ENCODE measurements at places on chromosomes 6 and 20. TPM values are rescaled to one million over a fixed set of nuclear protein-coding genes. Genes with fewer than 3 reads are reported as not detected.

DNA sequence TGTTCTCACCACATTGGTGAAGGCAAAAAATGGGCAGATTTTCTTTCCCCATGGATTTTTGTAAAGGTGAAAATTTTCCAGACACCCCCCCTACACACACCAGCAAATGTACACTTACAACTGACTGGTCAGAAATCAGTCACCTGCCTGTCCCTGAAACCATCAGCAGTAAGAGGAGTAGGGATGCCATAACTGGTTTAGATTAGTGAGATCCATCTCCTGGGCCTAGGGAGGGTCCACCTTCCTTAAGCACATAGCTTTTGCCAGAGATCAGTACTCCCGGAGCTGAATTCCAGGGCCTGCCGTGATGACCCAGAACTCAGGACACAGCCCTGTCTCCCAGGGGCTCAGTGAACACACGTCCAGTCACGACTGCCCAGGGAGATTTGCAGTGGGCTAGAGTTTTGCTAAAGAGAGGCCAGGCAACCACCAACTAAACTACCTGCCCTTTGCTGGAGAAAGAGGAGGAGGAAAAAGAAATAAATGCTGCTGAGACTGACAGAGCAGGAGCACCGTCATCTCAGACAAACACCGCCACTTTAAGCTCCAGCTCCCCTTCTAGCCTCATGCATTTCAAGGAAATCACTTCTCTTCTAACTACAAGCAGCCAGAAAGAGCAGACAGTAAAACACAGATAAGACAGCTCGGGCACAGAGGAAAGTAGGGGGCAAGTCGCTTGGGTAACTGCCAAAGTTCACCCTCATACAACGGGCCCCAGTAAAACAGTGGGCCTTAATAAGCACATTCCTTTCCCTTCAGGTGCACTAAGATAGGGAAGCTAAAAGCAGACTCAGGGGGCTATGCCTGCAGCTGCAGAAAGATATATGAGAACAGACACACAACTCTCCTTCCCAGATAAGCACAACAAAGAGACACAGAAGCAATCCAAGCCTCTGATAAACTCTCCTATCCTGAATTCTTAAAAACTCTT lies 82.6 kb upstream of the SPTLC3 start:
- no peak for DNase-seq

DNA sequence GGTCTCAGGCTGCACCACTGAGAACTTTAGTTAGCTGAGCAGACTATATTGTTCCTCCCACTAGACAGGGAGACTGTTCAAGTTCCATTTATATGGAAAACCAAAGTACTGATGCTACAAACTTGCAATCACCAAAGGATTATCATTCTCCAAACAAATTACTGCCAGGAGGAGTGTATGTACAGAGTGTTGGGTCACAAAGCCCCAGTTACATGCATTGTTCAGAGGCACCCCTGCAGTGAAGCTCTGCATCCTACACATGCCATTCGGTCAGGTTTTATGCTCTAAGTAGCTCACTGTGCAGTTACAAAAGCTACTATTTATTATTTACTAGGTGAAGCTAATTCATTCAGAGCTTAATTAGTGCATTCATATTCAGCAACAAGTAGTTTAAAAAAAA lies 75.8 kb downstream of the SMLR1 start:
- no peak for DNase-seq

DNA sequence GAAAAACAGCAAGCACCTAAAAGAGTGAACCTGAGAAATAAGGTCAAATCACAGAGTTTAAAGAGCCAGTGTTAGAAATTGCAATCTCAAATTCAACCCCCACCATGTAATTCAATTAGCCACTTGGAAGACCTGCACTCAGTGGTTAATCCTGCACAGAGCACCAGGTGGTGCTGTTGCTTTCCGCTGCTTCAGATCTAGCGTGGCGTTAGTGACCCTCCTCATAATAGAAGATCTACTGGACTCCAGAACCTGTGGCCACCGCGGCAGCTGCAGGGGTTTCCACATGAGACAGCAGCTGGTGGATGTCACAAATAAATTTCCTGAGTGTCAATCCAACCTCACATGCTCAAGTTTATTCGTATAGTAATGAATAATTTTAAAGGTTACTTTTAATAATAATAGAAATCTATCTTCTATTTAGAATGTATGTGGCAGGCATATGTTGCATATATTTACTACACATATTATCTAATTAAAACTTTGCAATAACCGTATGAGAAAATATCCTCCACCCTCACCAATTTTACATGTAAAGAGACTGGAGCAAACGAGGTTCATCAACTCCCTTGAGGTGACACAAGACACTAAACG lies 84.4 kb downstream of the SYNE1 start:
- peak; percentile 24 for DNase-seq

DNA sequence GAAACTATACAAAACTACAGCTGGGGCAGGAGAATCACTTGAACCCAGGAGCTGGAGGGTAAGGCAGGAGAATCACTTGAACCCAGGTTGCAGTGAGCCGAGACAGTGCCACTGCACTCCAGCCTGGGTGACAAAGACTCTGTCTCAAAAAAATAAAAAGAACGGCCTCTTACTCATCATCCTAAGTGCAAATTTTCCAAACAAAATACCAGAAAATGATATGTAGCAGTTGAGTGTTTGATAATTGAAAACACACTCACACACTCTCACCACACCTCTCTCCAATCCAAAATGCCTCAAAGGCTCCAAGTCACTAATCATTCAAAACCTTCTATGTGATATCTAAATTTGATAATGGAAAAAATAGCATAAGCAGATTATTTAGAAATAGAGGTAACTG lies 198.6 kb upstream of the SHLD1 start:
- no peak for DNase-seq

GRCh38 chr20:21826976-21827375 lies 121.5 kb downstream of the PAX1 start:
- DNase-seq: no peak

DNA sequence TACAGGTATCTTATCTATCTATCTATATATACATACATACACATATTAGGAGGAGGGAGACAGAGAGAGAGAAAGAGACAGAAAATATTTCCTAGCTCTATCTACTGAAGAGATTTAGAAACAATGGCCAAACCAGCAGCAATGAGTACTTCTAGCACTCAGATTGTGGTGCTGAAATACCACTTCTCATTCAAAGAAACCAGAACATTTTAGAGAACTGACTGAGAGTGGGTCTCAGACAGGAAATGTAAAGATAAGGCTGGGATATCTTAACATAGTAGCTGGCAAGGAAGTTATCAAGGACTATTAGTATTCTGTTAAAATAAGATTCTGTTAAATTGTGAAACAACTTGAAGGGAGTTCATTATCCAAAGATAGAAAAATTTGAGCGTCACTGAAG lies 57.0 kb downstream of the DNAAF9 start:
- DNase-seq: no peak

DNA sequence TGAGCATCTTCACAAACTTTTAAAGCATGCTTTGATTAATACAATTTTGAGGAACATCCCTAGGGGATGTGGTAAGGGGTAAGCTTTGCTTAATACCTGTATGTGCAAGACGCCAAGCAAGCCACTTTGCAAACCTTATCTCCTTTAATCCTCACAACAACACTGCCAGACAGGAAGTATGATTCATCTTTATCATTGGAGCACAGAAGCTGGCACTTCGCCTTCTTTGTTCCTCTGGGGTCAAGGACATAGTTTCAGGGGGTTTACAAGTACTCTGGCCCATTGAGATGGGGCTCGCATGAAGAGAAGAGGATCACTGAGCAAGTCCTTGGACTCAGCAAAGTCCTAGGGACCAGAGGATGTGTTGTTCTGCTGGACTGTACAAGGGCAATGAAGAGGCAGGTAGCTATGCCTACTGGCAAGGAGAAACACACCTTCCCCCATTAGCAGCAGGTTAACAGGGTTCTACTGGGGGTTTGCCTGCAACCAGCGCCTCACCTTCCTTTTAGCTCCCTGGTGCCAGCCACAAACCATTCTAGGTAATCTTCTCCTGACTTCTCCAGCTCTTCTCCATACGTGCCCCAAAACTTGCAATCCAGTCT lies 8.8 kb downstream of the TMEM244 start:
- DNase-seq: no peak

DNA sequence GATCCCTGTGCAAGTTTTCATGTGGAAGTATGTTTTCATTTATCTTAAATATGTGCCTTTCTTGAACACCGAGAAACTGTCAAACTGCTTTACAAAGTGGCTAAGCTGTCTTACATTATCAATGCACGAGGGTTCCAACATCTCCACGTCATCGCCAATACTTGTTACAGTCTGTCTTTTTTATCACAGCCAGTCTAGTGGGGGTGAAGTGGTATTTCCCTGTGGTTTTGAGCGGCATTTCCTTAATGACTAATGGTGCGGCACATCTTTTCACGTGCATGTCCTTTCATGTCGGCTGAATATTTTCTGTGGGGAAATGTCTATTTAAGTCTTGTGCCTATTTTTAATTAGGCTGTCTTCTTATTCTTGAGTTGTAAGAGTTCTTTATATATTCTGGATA lies 280.4 kb downstream of the FOXC1 start:
- DNase-seq: no peak

DNA sequence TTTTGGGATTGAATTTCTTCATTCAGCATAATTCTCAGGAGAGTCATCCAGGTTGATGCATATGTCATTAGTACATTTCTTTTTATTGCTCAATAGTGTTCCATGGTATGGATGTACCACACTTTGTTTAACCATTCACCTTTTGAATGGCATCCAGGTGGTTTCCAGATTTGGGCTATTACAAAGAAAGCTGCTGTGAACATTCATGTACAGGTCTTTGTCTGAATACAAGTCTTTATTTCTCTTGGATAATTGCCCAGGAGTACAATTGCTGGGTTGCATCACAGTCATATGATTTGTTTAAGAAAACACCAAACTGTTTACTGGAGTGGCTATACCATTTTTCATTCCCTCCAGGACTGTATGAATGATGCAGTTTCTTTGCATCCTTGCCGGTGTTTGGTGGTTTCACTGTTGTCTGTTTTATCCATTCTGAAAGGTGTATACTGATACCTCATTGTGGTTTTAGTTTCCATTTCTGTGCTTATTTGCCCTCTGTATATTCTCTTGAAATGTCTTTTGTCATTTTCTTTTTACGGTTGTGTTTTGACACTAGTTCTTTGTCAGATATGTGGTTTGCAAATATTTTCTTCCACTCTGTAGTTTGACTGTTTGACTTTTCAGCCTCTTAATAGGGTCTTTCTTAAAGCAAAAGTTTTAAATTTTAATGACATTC lies 8.8 kb downstream of the CDKAL1 start:
- DNase-seq: no peak

- no peak for DNase-seq
These were observed 136.2 kb downstream of the GMPR start for GRCh38 chr6:16374461-16375200.

DNA sequence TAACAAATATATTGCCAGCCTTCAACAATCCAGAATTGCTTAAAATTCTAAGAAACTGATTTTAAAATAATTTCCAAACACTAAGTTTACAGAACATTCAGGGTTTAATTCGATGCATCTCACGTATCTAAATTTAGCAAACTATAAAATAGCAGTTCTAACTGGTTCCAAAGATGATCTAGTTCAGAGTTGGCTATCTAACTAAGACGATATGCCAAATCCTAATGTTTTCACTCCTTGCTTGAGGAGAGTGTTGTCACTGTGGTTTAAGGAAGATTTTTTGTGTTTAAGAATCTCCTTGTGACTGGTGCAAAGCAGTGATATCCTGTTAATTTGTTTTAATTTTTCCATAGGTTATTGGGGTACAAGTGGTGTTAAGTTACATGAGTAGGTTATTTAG lies 311.5 kb upstream of the ID4 start:
- DNase-seq: no peak

- no peak for DNase-seq
These were observed 4.3 kb downstream of the VSX1 start for GRCh38 chr20:25077610-25078169.

DNA sequence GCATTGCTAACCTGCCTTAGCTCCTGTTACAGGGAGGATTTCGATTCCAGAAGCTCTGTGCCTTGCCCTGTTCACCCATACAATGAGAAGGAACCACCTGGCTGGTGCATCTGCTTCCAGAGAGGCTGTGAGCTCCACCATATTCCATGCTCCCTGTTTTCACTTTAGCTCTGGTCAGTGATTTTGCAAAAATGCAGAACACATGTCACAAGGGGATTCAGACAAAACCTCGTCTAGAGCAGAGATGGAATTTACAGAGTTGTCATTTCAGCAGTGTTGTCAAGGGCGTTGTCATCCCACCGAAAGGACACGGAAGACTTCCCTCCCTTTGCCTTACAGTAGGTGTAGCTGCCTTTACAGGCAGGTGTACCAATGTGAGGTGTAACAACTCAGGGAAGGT lies 223.0 kb upstream of the ARID1B start:
- no peak for DNase-seq

DNA sequence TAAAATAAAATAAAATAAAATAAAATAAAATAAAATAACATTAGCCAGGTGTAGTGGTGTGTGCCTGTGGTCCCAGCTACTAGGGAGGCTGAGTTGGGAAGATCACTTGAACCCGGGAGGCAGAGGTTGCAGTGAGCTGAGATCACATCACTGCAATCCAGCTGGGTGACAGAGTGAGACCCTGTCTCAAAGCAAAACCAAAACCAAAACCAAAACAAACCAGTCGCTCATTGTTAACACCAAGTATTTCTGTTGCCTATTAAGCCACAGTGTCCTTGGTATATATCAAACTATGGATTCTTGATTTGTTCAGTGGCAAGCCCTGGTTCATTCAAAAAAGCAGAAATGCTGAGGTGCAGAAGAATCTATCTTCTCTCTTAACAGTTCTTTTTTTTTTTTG lies 65.7 kb downstream of the PYGB start:
- DNase-seq: no peak

- no peak for DNase-seq
These were observed 57.1 kb downstream of the AGPAT4 start for GRCh38 chr6:161216616-161217205.

DNA sequence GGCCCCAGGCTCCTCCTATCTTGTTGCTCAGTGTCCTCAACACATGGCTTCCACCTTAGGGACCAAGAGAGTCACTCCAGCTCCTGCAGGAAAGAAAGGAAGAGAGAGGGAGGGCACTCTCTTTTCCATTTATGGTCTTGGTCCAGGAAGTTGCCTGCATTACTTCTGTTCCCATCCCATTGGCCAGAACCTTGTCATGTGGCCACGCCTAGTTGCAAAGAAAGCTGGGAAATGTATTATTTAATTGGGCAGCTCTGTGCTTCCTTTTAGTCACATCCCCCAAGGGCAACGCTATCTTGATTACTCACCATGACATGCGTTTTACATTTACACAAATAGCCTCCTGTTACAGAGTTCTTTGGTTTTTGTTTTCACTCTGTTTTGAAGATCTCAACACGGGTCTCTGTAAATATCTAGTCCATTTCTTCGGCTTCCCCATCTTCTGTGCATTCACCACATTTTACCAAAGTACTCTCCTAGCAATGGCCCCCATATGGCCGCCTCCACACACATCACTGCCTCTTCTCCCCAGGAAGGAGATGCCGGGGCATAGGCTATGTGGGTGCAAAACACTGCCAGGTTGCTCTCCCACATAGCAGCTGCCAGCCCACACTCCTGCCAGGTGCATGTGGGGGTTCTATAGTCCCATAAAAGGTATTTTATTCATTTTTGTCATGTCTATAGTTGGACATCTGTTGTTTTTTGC lies 35.7 kb upstream of the ZMYND8 start:
- no peak for DNase-seq

The TREML2 gene
- 0.14 TPM for total RNA-seq

The ZKSCAN3 gene
- total RNA-seq: 1.4 TPM

The STX11 gene
- total RNA-seq: 2.3 TPM

The CBLN4 gene
- total RNA-seq: not detected

The SLC22A16 gene
- not detected for total RNA-seq

The UBE2C gene
- 2.7 TPM for total RNA-seq

Data from transverse colon (tissue), 4 donors.